ENCODE measurements at places on chromosomes 12 and 14.

GRCh38 chr12:92561543-92561899, 141.3 kb upstream of the PLEKHG7 start:
- DNase-seq, result no peak

GRCh38 chr14:102085948-102086708, 716 bp downstream of the HSP90AA1 start:
- peak; percentile 71 for DNase-seq

- DNase-seq, result no peak
Observed at GRCh38 chr12:124326871-124327270, 32.0 kb downstream of the RFLNA start.

DNA sequence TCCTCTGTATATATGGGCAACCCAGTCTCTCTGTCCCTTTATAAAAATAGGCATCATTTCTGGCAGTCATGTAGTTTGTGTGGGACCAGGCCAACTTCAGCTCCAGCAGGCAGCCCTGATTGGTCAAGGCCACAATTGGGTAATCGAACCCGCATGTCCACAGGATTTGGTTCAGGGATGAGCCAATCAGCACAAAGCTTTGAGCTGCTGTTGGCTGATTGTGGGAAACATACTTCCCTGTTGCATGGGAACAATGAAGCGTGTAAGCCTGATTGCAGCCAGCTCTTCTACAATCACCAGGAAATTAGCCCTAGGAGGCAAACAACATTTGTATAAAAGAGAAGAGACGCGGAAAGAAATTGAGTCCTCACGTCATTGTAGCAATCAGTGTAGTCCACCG, 328.6 kb downstream of the PCNX1 start:
- DNase-seq, result no peak

GRCh38 chr12:110004598-110004997, 5.4 kb downstream of the ANKRD13A start:
- DNase-seq, result no peak
